ENCODE measurements at places on chromosomes 12 and 14.

- no peak for DNase-seq
These were observed 41.1 kb downstream of the BMP4 start for GRCh38 chr14:53915364-53916014.

DNA sequence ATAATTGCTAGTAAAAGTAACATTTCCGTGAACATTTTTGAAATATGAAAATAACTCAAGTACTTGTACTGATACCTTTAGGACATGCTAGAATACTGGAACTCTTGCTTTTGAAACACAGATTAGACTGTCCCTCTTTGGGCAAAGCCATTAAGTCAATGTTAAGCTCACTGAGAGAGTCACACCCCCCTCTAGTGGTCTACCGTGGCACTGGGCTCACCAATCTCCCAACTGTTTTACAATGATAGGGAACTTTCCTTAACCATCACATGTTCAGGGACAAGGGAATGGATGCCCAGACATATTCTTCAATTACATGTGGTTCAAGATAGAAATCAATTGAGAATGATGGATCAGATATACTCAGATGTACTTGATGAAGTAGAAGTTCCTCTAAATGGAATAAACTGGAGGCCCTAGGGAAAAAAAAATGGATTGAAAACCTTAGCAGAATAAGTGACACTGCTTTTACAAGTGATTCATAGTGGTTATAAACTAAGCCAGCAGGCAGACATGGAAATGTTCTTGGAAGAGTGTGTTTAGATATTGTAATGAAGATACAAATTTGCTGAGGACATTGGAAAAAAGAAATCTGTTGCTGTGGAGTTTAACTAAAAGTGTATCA lies 17.8 kb downstream of the NANOG start:
- no peak for DNase-seq

GRCh38 chr12:98719515-98720504 lies 74.7 kb downstream of the APAF1 start:
- DNase-seq, result no peak

DNA sequence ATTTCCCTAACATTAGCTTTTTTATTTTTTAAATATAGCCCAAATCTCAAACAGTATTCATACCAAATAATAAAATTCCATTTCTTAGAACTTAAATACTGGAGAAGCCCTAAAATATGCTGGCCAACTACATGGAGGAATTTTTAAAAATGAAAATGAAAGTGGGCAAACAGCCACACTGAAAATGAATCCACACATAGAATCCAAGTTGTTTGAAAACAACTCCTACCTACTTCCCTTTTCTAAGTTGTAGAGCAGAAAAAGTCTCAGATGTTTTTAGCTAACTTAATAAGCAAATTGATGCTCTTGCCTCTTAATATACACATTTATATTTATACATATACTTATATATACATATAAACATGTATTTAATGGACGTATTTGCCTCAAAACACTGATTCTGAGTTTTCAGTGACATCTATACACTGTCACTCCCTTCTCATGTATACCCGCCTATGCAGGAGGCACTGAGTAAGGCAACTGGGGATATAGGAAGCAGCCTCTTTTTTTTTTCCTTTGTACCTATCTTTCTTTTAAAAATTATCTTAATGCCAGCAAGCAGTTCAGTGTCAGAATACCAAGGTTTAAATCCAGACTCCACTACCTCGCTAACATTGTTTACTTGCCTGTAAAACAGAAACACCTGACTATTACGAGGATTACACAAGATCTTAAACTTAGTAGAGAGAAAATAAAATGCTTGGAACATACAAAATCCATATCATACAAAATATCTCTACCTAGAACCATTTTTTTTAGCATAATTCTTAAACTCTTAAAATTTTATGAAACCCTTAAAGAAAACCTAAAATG lies 13.3 kb downstream of the DICER1 start:
- no peak for DNase-seq

DNA sequence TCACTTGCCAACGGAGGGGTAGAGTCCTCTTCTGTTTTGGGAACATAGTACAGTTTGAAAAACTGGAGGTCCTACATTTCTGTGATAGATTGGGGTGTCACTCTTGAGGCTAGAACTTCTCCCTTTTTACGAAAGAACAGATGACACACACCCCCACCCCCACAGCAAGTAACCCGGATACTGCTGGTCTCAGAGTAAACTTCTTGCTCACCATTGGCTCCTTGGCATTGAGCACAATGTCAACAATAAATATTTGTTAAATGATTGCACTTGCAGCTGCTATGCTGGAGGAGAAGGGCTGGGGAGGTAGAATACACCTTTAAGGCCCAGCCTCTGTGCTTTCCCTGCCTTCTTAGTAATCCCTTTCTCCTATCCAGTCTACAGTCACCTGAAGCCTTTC lies 149.8 kb downstream of the TGFB3 start:
- DNase-seq, result no peak

DNA sequence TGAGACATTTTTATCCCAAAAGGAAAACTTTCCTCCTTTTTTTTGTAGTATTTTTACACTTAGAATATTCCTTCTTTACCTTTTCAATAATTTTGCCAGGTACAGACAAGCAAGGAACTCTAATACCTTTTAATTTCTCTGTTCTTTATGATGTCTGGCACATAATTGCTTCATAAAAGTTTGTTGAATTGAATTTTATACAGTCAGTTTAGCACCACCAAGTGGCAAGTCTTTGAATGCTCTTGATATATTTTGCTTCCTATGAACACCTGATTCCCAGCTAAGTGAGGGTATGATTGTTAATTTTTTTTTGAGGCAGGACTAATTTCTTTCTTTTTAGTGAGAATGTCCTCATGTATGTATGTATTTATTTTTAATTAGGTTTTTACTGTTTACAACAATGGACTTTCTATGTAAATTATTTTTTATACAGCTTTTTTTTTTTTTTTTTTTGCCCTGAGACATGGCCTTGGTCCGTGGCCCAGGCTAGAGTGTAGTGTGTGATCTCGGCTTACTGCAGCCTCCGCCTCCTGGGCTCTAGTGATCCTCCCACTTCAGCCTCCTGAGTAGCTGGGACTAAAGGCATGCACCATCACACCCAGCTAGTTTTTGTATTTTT lies 6.9 kb downstream of the TBC1D15 start:
- no peak for DNase-seq

GRCh38 chr12:53983568-53983949 lies 1.4 kb upstream of the HOXC10 start:
- DNase-seq, result no peak

DNA sequence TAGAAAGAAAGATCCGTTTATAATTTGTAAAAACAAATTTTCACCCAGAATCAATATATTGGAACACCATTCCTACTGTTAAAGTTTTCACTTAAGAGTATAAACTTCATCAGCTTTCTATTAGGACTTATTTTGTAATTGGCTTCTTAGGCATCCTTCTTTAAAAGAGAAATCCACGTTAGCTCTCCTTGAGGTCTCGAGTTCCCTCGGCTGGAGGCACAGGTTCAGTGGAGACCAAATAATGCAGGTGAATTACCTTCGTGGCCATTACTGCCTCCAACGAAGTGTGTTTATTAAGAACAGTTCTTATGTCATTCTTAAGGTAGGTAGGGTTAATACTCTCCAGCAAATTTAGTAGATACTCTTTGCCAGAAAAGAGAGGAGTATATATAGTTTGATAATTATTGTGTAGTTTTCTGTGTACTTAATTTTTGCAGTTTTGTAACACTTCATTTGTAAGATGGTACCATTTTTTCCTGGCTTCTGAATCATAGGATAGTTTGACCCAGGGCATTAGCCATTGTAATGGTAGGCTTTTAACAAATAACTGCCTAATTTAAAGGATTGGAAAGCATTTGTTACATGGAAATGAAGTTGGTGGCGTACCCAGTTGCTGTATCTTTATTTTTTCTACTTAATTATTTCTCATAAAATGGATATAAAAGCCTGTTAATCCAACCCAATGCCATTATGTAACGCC lies 2.2 kb downstream of the CALM1 start:
- no peak for DNase-seq

DNA sequence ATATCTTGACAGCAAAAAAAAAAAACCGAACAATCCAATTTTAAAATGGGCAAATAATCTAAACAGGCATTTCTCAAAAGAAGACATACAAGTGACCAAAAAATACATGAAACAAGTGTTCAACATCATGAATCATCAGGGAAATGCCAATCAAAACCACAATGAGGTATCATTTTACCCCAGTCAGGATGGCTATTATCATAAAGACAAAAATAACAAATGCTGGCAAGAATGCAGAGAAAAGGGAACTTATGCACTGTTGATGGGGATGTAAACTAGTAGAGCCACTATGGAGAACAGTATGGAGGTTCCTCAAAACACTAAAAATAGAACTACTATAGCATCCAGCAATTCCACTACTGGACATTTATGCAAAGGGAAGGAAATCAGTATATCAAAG lies 448.2 kb downstream of the RGS6 start:
- DNase-seq, result no peak

- no peak for DNase-seq
These were observed 33.4 kb upstream of the ALG10 start for GRCh38 chr12:33988913-33989312.

- no peak for DNase-seq
These were observed 363.8 kb upstream of the TMEM132C start for GRCh38 chr12:127903146-127903545.

GRCh38 chr12:47035484-47035883 lies 43.9 kb upstream of the PCED1B start:
- no peak for DNase-seq

- DNase-seq, result no peak
These were observed 90.1 kb upstream of the DACT1 start for GRCh38 chr14:58547649-58548048.

All from T-helper 17 cell (primary cell).